ENCODE measurements at places on chromosomes 16 and 17. TPM values are rescaled to one million over a fixed set of nuclear protein-coding genes. Genes with fewer than 3 reads are reported as not detected.

Gene CPSF4L
- total RNA-seq = not detected

Gene TEKT5
- total RNA-seq = not detected

Gene KCTD2
- total RNA-seq = 28.6 TPM

Gene EIF3CL
- 43.3 TPM for total RNA-seq

Gene NEUROD2
- total RNA-seq = not detected

Gene KRTAP9-4
- total RNA-seq = not detected

Gene OTOP3
- not detected for total RNA-seq

Gene DRC3
- total RNA-seq = not detected

Gene C17orf67
- not detected for total RNA-seq

Gene MPO
- total RNA-seq = not detected

Gene NFATC3
- total RNA-seq = 19.8 TPM

Gene ABCC3
- 7.6 TPM for total RNA-seq

Gene KLHL10
- total RNA-seq = not detected

Gene ZPBP2
- total RNA-seq = not detected

Gene FOXN1
- total RNA-seq = not detected

Gene CD300LB
- not detected for total RNA-seq

Gene C16orf87
- total RNA-seq = 33.9 TPM

Gene DBNDD1
- 1.3 TPM for total RNA-seq
